ENCODE measurements at places on chromosomes 2 and 18. TPM values are rescaled to one million over a fixed set of nuclear protein-coding genes. Genes with fewer than 3 reads are reported as not detected.

DNA sequence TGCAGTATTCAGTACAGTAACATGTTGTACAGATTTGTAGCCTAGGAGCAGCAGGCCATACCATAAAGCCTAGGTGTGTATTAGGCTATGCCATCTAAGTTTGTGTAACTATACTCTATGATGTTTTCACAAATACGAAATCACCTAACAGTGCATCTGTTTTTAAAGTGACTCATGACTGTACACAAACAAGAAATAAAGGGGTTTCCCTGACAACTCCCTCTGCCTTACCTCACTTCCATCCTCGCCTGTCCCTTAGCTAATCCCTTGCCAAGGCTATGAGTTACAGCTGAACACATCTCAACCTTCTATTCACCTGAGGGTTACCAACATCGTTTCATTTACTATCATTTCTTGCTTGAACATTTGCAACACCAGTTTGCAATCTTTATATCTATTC, 78.6 kb upstream of the RPRM start:
- no peaks in the 10 kb centered on the region for H3K36me3 ChIP-seq
- H3K27ac ChIP-seq: no peak overlapping the region
- no peaks in the 10 kb centered on the region for H3K4me1 ChIP-seq
- DNase-seq: no peak
- no peak overlapping the region for H3K4me3 ChIP-seq

GRCh38 chr2:13020469-13020868, 303.7 kb downstream of the TRIB2 start:
- no peak overlapping the region for H3K4me3 ChIP-seq
- H3K4me1 ChIP-seq: no peaks in the 10 kb centered on the region
- H3K27ac ChIP-seq: no peak overlapping the region
- no peaks in the 10 kb centered on the region for H3K36me3 ChIP-seq
- H3K27me3 ChIP-seq: no peaks in the 10 kb centered on the region

The DSC2 gene
- total RNA-seq: 7.6 TPM

The EGR4 gene
- total RNA-seq: not detected

DNA sequence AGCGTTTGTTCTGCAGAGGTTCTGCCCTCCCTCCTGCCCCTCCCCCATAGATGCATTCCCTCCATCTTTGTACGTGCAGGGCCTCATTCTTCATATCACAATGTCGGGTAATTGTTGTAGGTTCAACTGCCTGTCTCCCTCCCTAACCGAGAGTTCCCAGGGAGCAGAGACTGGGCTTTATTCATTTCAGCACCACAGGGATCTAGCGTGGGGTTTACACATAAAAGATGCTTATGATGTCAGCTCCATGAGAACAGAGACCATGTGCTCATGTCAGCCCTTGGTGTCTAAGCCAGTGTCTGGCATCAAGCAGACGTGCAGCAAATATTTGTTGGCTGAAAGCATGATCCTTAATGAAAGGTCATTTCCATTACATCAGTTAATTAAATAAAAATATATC, 298.9 kb upstream of the TRIB2 start:
- no peaks in the 10 kb centered on the region for H3K36me3 ChIP-seq
- no peak overlapping the region for H3K27ac ChIP-seq
- H3K4me1 ChIP-seq: no peaks in the 10 kb centered on the region
- DNase-seq: no peak
- H3K27me3 ChIP-seq: no peaks in the 10 kb centered on the region

GRCh38 chr2:118145207-118145606, 56.9 kb downstream of the INSIG2 start:
- H3K36me3 ChIP-seq: no peaks in the 10 kb centered on the region
- H3K4me1 ChIP-seq: no peaks in the 10 kb centered on the region

The MC5R gene
- total RNA-seq: not detected

The SCN3A gene
- total RNA-seq: 3.2 TPM

GRCh38 chr2:83972128-83972527, 487.0 kb downstream of the SUCLG1 start:
- H3K27ac ChIP-seq: no peak overlapping the region
- H3K27me3 ChIP-seq: no peaks in the 10 kb centered on the region
- no peak overlapping the region for H3K4me3 ChIP-seq
- DNase-seq: no peak
- no peaks in the 10 kb centered on the region for H3K36me3 ChIP-seq

- no peaks in the 10 kb centered on the region for H3K36me3 ChIP-seq
- DNase-seq: no peak
- no peaks in the 10 kb centered on the region for H3K27me3 ChIP-seq
- H3K4me3 ChIP-seq: no peak overlapping the region
- peaks cover 7% of the 10 kb centered on the region for H3K4me1 ChIP-seq
These were observed 151.6 kb upstream of the MSH6 start for GRCh38 chr2:47631306-47631705.

- H3K27ac ChIP-seq: no peak overlapping the region
- H3K27me3 ChIP-seq: no peaks in the 10 kb centered on the region
- H3K36me3 ChIP-seq: no peaks in the 10 kb centered on the region
- H3K4me1 ChIP-seq: no peaks in the 10 kb centered on the region
These were observed 10.3 kb downstream of the ERBB4 start for GRCh38 chr2:212528106-212528856.

- no peak for DNase-seq
- H3K4me3 ChIP-seq: no peak overlapping the region
- no peak overlapping the region for H3K27ac ChIP-seq
- H3K4me1 ChIP-seq: no peaks in the 10 kb centered on the region
- H3K36me3 ChIP-seq: no peaks in the 10 kb centered on the region
These were observed 168.7 kb downstream of the DDX1 start for GRCh38 chr2:15760232-15760910.

The IL36A gene
- total RNA-seq: not detected

The PDE1A gene
- total RNA-seq: 101 TPM

GRCh38 chr2:14991723-14992122, 359.2 kb downstream of the LRATD1 start:
- no peaks in the 10 kb centered on the region for H3K4me1 ChIP-seq
- no peak overlapping the region for H3K27ac ChIP-seq
- DNase-seq: no peak

- H3K36me3 ChIP-seq: no peaks in the 10 kb centered on the region
- no peak for DNase-seq
- peaks cover 14% of the 10 kb centered on the region for H3K4me1 ChIP-seq
- no peak overlapping the region for H3K27ac ChIP-seq
- H3K27me3 ChIP-seq: no peaks in the 10 kb centered on the region
These were observed 907.0 kb downstream of the EPHA4 start for GRCh38 chr2:220665108-220665471.

The FEV gene
- not detected for total RNA-seq

- peak overlapping the region; percentile 64 for H3K27ac ChIP-seq
- H3K27me3 ChIP-seq: no peaks in the 10 kb centered on the region
- DNase-seq: peak; percentile 94
These were observed 21.2 kb downstream of the NPPC start for GRCh38 chr2:231905026-231905425.

- DNase-seq: no peak
- no peak overlapping the region for H3K4me3 ChIP-seq
- H3K27ac ChIP-seq: no peak overlapping the region
- H3K4me1 ChIP-seq: peaks cover 33% of the 10 kb centered on the region
These were observed 787 bp upstream of the TBR1 start for GRCh38 chr2:161415034-161415986.

The KCNJ3 gene
- not detected for total RNA-seq

GRCh38 chr18:66872277-66872676, 268.4 kb upstream of the CDH19 start:
- H3K36me3 ChIP-seq: no peaks in the 10 kb centered on the region
- no peak overlapping the region for H3K4me3 ChIP-seq
- no peaks in the 10 kb centered on the region for H3K27me3 ChIP-seq
- H3K27ac ChIP-seq: no peak overlapping the region

DNA sequence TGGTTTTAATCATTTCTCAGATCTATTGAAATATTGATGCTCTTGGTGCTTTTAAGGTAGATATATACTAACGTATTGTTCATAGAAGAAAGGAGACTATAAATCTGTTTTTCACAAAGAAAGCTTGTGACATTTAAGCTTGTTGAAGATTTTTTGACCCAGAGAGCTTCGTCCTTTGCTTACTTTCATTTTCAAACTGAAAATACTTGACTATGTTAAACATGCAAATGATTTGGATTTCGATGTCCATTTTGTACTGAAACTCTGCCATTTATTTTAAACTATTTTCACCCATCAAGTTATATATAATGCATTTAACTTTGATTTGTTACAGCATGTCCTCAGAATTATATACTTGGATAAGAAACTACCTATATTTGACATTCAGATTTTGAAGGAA, 85.2 kb downstream of the SLC4A10 start:
- no peak overlapping the region for H3K4me3 ChIP-seq
- no peaks in the 10 kb centered on the region for H3K4me1 ChIP-seq
- no peaks in the 10 kb centered on the region for H3K27me3 ChIP-seq
- no peaks in the 10 kb centered on the region for H3K36me3 ChIP-seq
- DNase-seq: no peak

The ANKRD62 gene
- not detected for total RNA-seq

DNA sequence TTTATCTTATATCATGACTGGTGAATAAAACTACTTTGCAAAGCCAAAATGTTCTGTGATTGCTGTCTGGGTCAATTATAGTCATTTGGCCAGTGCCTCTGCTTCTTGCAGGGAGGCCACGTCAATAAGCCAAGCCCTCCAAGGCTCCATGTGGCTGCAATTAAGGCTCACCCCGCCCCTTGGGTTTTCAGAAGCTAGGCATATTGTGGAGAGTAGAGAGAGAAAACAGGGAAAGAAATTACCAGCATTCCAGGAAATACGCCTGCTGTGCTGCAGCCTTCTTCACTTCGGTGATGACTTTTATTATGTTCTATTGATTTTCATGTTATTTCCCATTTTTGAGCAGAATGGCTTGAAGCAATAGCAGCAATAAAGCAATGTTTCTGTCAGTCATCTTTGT, 319.7 kb downstream of the SOX11 start:
- no peak for DNase-seq
- no peaks in the 10 kb centered on the region for H3K36me3 ChIP-seq
- H3K4me3 ChIP-seq: no peak overlapping the region
- H3K4me1 ChIP-seq: no peaks in the 10 kb centered on the region
- H3K27me3 ChIP-seq: no peaks in the 10 kb centered on the region
- H3K27ac ChIP-seq: no peak overlapping the region

The SATB2 gene
- 2.0 TPM for total RNA-seq

GRCh38 chr2:204436230-204436629, 109.0 kb upstream of the PARD3B start:
- no peaks in the 10 kb centered on the region for H3K36me3 ChIP-seq
- no peaks in the 10 kb centered on the region for H3K27me3 ChIP-seq
- H3K4me1 ChIP-seq: no peaks in the 10 kb centered on the region
- no peak overlapping the region for H3K4me3 ChIP-seq
- peak; percentile 4 for DNase-seq

The LOXHD1 gene
- total RNA-seq: 0.11 TPM

DNA sequence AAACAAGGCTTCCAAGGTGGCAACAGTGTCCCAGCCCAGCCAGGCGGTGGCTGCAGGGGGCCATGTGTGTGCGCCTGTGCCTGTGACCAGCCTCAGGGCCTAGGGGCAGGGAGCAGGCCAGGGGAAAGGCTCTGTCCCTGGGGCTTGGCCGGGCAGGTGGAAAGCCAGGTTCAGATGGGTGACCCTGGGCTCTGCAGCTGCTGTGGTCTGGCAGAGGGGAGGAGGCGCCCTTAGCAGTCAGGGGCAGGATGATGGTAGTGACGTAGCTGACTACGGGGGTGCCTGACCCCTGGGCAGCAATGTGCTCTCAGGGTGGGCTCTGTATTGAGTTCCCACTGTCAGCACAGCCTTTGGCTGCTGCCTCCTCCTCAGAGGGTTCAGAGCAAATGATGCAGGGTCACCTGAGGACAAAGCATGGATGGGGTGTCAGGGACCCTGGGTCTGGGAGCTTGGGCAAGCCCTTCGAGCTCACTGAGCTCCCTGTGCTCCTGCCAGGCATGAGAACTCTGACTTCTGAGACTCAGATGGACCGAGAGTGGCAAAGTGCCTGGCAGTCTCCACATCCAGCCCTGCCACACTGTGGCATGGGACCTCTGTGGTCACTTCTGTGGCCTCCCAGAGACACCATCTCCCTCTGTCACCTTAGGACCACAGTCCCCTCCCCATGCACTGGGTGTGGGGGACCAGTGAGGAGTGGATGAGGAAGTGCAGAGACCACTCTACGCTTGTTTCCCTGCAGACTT, 56.6 kb upstream of the ALPP start:
- H3K4me1 ChIP-seq: peaks cover 22% of the 10 kb centered on the region
- no peak overlapping the region for H3K27ac ChIP-seq
- no peaks in the 10 kb centered on the region for H3K36me3 ChIP-seq
- no peak for DNase-seq
- H3K4me3 ChIP-seq: no peak overlapping the region
- no peaks in the 10 kb centered on the region for H3K27me3 ChIP-seq

The LBH gene
- 145 TPM for total RNA-seq

GRCh38 chr2:55087501-55087900, 37.2 kb upstream of the RTN4 start:
- no peak for DNase-seq
- no peaks in the 10 kb centered on the region for H3K36me3 ChIP-seq
- H3K4me1 ChIP-seq: no peaks in the 10 kb centered on the region
- no peak overlapping the region for H3K4me3 ChIP-seq

The HTR2B gene
- total RNA-seq: 16.8 TPM

The PRSS56 gene
- total RNA-seq: not detected

The XDH gene
- total RNA-seq: not detected

GRCh38 chr2:26877276-26877675, 29.3 kb downstream of the DPYSL5 start:
- H3K27me3 ChIP-seq: no peaks in the 10 kb centered on the region
- DNase-seq: no peak
- H3K4me3 ChIP-seq: no peak overlapping the region
- no peaks in the 10 kb centered on the region for H3K36me3 ChIP-seq
- no peaks in the 10 kb centered on the region for H3K4me1 ChIP-seq
